CD4-positive, alpha-beta T cell treated with Interleukin-17A for 4 hours (primary cell): ENCODE measurements at places on chromosomes 6 and 20.

GRCh38 chr6:63509652-63510352 lies 62.5 kb upstream of the LOC128125822 start:
- DNase-seq = no peak

DNA sequence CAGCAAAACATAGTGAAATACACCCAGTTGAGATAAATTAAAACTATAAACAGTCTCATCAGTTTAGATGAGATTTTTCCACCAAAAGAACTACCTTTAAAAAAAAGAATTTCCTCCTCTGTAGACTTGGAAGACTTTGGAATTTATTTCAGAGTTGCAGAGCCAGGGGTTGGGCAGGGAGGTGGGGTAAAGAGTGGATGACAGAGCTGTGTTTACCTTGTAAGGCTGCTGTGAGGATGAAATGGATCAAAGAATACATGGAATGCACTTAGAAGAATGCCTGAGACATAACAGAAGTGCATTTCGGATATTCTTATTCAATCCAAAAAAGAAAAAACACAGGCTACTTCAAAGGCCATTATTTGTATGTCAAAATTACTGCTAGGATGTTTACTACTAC lies 6.4 kb upstream of the LY86 start:
- DNase-seq = no peak

DNA sequence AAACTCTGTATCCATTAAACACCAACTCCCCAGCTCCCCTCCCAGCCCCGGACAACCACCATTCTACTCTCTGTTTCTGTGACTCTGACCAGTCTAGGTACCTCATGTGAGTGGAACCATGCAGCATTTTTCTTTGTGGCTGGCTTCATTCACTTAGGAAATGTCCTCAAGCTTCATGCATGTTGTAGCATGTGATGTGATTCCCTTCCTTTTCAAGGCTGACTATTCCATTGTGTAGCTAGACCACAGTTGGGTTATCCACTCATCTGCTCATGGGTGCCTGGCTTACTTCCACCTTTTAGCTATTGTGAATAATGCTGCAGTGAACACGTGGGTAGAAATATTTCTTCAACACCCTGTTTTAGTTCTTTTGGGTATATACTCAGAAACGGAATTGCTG lies 8.8 kb upstream of the BPHL start:
- no peak for DNase-seq

DNA sequence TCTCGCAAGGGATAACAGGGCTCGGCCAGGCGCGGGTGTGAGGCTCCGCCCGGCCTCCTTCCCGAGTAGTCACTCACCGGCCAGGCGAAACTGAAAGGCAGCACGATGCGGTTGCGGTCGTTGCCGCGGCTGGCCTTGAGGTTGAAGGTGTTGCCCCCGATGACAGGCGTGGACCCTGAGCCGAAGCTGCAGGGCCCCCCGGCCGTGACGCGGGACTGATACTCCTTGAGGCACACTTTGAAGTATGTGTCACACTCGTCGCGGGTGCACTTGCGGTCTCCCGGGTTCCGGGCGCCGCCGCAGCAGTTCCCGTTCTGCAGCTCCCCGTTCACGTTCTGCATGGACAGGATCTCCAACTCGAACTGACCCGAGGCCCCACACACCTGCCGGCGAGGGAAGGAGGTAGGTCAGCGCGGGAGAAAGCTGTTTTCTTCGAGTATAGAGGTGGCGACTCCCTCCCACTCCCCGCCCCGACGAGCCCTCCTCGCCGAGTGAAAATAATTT lies 1.1 kb downstream of the JAG1 start:
- peak; percentile 4 for DNase-seq
